Activated T-helper 9 cell treated with anti-CD3 and anti-CD28 coated beads, Interleukin-2, amount 50 U/mL, for 16 hours (primary cell): ENCODE measurements at places on chromosomes 7 and 10.

- DNase-seq = no peak
These were observed 89.0 kb upstream of the STEAP4 start for GRCh38 chr7:88395715-88396114.

DNA sequence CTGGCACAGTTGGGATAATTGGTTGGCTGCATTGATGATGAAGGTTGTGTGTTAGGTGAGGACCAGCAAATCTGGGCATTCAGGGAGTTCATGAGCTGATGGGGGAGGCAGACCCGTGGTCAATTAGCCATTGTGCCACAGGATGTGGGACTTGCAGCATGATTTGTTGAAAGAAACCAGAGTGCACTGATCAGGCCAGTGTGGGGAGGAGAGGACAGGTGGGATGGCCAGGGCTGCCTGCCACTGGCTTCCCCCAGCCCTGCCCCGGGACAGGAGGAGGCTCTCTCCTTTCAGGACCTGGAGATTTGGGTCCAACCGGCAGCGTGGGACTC lies 4.3 kb downstream of the CLIP2 start:
- no peak for DNase-seq

- DNase-seq = no peak
These were observed 35.2 kb upstream of the OR9A4 start for GRCh38 chr7:141880960-141881359.

DNA sequence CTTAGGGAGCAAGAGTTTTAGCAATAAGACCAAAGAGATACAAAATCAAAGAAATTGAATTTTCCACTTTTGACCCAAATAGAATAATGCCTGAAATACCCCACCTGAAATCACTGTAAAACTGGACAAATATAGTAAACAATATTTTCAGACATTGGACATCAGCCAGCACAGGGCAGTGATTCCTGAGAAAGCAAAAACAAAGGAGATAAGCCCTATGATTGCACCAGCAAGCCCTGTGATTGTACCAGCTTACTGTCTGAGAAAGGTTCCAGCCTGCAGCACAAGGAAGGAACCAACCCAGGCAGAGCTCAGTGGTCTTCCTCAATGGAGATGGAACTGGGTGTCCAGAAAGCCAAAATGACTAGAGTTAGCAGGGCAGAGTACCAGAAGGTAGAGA lies 10.3 kb downstream of the TMEM106B start:
- DNase-seq = no peak

GRCh38 chr10:115936926-115937767 lies 335.9 kb downstream of the GFRA1 start:
- no peak for DNase-seq

GRCh38 chr10:86802473-86803108 lies 46.2 kb downstream of the BMPR1A start:
- no peak for DNase-seq

- DNase-seq = no peak
These were observed 266.1 kb downstream of the MTERF1 start for GRCh38 chr7:91614431-91614830.

DNA sequence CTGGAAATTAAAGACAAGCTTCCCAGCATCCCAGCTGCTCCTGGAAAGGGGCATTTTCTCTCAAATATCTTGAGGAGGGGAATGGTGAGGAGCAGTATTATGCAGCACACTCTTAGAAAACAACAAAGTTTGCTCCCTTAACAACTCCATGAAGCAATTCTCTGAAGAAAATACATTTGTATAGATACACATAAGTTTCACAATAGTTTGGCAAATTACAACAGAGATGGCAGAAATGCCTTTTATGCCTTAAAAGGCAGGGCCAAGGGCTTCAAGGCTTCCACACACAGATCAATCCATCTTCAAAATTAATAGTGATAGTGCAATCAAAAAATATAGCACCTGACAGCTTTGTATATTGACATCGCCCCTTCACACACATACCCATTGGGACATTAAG lies 12.2 kb downstream of the DGKI start:
- no peak for DNase-seq

- DNase-seq = no peak
These were observed 139.3 kb upstream of the ODAD2 start for GRCh38 chr10:28137907-28138880.

GRCh38 chr7:107982042-107982840 lies 20.7 kb downstream of the LAMB1 start:
- DNase-seq = no peak

GRCh38 chr7:207418-208129 lies 15.2 kb downstream of the FAM20C start:
- no peak for DNase-seq

GRCh38 chr10:51569467-51569866 lies 129.9 kb downstream of the CSTF2T start:
- DNase-seq = no peak

- no peak for DNase-seq
These were observed 320.7 kb upstream of the MAGI2 start for GRCh38 chr7:79774150-79774549.

DNA sequence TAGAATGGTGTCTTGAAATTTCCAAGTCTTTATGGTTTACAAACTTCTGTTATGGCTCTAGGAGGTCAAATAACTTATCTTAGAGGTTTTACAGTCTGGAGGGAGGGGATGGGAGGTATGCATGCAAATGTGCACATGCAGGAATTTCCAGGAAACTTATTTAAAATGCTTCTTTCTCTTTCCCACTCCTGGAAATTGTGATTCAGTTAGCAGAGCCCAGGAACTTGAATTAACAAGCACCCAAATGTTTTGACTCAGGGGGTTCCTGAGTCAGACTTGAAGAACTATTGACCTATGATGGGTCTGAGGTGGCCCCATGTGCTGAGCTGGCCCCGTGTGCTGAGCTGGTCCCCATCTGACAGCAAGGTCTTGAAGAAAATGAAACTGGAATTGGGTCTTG lies 669.4 kb downstream of the INHBA start:
- no peak for DNase-seq

DNA sequence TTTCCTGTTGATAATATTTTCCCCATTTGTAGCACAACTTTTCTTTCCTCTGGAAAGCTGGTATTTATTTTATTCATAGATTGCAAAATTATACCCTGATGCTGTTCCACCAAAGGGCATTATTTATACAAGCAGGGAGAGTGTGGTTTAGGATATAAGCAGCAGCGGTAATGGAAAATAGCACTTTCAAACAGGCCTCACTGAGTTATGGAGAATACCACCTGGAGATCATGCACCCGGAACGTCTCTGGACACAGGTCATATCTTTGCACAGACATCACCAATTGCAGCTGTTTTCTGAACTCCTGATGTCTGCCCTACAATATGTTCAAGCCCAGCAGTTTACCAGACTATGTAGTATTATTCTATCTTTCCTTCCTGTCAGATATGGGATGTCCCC lies 2.0 kb upstream of the CALD1 start:
- no peak for DNase-seq

- DNase-seq = no peak
These were observed 31.2 kb upstream of the EN2 start for GRCh38 chr7:155426543-155427410.

DNA sequence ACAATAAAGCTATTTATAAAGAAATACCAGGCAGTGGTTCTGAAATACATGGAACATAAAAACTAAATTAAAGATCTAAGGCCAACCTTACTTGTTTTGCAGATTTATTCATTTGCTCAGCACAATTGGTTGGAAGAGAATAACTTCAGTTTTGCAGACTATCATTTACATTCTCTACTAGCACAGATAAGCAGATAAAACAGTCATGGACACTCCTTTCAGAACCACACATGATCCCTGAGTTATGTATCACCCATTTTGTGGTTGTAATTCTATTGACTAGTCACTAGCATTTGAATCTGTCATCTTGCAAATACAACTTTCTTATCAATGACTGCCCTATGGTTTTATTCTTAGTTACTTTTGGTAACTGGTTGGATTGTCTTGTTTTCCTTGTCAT lies 45.1 kb downstream of the PRKAR2B start:
- DNase-seq = no peak

GRCh38 chr7:69526570-69526969 lies 71.7 kb upstream of the AUTS2 start:
- no peak for DNase-seq

DNA sequence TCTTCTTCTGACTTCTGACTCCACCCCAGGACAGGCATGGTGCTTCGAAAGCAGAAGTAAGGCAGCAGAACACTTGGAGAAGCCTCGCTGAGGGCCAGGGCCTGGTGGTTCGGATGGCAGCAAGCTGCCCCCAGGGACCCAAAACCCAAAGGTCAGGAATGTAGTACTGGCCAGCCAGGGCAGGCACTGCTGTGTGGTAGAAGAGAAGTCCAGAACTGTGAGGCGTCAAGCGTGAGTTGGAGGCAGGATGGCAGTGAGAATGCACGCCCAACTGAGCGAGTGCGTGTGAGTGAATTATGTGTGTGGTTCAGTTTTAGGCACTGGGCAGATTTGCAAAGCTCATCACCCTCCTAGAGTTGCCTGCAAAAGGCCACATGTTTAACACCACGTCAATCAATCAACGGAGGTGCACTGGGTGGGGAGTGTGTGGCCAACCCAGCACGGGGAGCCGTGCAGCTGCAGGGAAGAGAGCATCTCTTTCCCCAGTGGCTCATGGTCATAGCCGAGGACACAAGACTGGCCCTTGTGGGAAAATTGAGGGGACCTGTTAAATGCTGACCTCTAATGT lies 144.3 kb downstream of the KCNMA1 start:
- no peak for DNase-seq

DNA sequence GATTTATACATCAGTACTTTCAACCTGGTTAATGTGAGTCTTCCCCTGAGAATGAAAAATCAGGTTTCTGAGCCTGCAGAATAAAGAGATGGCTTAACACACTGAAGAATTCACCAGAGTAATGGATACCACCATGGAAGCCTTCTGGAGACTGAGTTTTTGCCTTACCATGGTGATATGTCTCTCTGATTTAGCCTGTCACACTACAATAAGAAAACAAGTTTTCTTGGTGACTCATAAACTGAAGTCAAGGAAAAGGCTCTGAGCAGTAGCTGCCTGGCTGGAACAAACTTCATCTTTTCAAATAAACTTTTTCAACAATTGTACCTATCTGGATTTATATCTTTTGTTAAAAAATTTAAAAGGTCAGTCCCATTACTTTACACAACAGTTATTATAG lies 229.0 kb downstream of the PRPF18 start:
- no peak for DNase-seq

DNA sequence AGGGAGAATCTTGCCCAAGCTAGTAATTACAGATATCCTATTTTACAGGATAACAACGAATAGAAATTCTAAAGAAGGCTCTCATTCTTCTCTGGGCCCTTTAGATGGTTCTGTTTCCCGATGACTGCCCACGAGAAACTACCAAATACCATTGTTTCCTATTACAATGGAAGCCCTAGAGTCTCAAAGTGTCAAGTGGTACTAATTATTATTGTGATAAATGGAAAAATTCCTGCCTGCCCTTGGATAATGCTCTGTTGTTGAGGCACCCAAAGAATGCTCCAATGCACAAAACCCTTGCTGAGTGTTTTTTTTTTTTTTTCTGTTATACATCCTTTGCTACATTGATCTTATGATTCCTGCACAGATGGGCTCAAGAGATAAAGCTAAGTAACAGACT lies 504.5 kb downstream of the XPNPEP1 start:
- DNase-seq = no peak
